Large intestine (tissue), 12 donors: ENCODE measurements at places on chromosomes 2 and 18. TPM values are rescaled to one million over a fixed set of nuclear protein-coding genes. Genes with fewer than 3 reads are reported as not detected.

DNA sequence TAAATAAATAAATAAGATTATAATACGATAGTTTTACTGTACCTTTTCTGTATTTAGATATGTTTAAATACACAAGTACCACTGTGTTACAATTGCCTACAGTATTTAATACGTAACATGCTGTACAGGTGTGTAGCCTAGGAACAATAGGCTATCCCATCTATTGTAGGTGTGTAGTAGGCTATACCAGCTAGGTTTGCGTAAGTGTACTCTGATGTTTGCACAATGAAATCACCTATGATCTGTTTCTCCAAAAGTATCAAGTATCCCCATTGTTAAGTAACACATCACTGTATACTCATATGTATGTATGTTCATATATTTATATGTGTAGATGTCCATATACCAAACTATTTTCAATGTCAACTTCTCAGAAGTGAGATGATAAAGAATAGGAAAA is 118.2 kb upstream of the RND3 start:
- no peak for DNase-seq
- H3K36me3 ChIP-seq: no peaks in the 10 kb centered on the region
- no peak overlapping the region for H3K27ac ChIP-seq
- no peak overlapping the region for H3K4me3 ChIP-seq

DNA sequence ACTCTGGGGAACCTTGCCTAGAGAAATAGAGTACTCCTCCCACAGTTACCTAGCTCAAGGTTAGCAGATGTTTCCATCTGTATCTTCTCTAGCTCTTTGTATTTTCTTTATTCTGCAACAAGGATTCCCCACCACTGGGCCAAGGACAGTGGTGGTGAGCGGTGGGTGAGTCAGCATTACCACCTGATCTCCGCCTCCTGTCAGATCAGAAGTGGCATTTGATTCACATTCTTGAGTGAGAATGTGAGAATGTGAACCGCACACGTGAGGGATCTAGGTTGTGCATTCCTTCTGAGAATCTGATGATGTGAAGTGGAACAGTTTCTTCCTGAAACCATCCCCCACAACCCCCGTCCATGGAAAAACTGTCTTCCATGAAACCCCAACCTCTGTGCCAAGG is 9.0 kb downstream of the EPB41L3 start:
- no peak overlapping the region for H3K4me3 ChIP-seq
- no peaks in the 10 kb centered on the region for H3K27me3 ChIP-seq
- no peak for DNase-seq
- no peaks in the 10 kb centered on the region for H3K4me1 ChIP-seq
- no peak overlapping the region for H3K27ac ChIP-seq

The ADAM23 gene
- polyA plus RNA-seq: 3.3 TPM

The DLGAP1 gene
- 0.69 TPM for polyA plus RNA-seq

The MREG gene
- polyA plus RNA-seq: 5.5 TPM

The FOXD4L1 gene
- polyA plus RNA-seq: 0.07 TPM

- peak overlapping the region; percentile 90 for H3K27ac ChIP-seq
- no peaks in the 10 kb centered on the region for H3K36me3 ChIP-seq
- DNase-seq: no peak
- H3K4me3 ChIP-seq: peak overlapping the region; percentile 57
- H3K4me1 ChIP-seq: peaks cover 6% of the 10 kb centered on the region
These were observed 918 bp downstream of the EIF5B start for GRCh38 chr2:99338029-99338585.

The LRRTM4 gene
- 1.2 TPM for polyA plus RNA-seq

- DNase-seq: no peak
- H3K4me3 ChIP-seq: no peak overlapping the region
- no peaks in the 10 kb centered on the region for H3K4me1 ChIP-seq
- H3K36me3 ChIP-seq: no peaks in the 10 kb centered on the region
These were observed 408.8 kb upstream of the UBE2E3 start for GRCh38 chr2:180571559-180571958.

GRCh38 chr2:144372410-144373080 is 147.4 kb downstream of the ZEB2 start:
- no peak overlapping the region for H3K4me3 ChIP-seq
- H3K4me1 ChIP-seq: no peaks in the 10 kb centered on the region
- no peaks in the 10 kb centered on the region for H3K36me3 ChIP-seq
- peaks cover 3% of the 10 kb centered on the region for H3K27me3 ChIP-seq

The DUSP2 gene
- polyA plus RNA-seq: 4.0 TPM

The SERPINB3 gene
- polyA plus RNA-seq: not detected

The HOXD10 gene
- 0.18 TPM for polyA plus RNA-seq

- peaks cover 99% of the 10 kb centered on the region for H3K27me3 ChIP-seq
- DNase-seq: peak; percentile 49
- no peaks in the 10 kb centered on the region for H3K36me3 ChIP-seq
- peaks cover 26% of the 10 kb centered on the region for H3K4me1 ChIP-seq
These were observed 683 bp downstream of the GBX2 start for GRCh38 chr2:236167297-236168109.

GRCh38 chr2:110977403-110977802 is 143.3 kb upstream of the BCL2L11 start:
- H3K4me3 ChIP-seq: no peak overlapping the region
- no peaks in the 10 kb centered on the region for H3K36me3 ChIP-seq
- no peaks in the 10 kb centered on the region for H3K27me3 ChIP-seq

- no peaks in the 10 kb centered on the region for H3K36me3 ChIP-seq
- H3K27me3 ChIP-seq: no peaks in the 10 kb centered on the region
- DNase-seq: no peak
- no peak overlapping the region for H3K27ac ChIP-seq
- H3K4me1 ChIP-seq: no peaks in the 10 kb centered on the region
- H3K4me3 ChIP-seq: no peak overlapping the region
These were observed 153.4 kb downstream of the ERBB4 start for GRCh38 chr2:212385241-212385640.

The KIAA2012 gene
- polyA plus RNA-seq: 0.28 TPM

GRCh38 chr2:27307287-27307544 is 1.0 kb downstream of the UCN start:
- no peak overlapping the region for H3K27ac ChIP-seq
- peaks cover 15% of the 10 kb centered on the region for H3K36me3 ChIP-seq
- peaks cover 27% of the 10 kb centered on the region for H3K4me1 ChIP-seq
- peaks cover 46% of the 10 kb centered on the region for H3K27me3 ChIP-seq
- no peak overlapping the region for H3K4me3 ChIP-seq
- no peak for DNase-seq

GRCh38 chr2:41329040-41329439 is 718.8 kb upstream of the PKDCC start:
- no peaks in the 10 kb centered on the region for H3K36me3 ChIP-seq
- no peak overlapping the region for H3K4me3 ChIP-seq
- H3K27me3 ChIP-seq: no peaks in the 10 kb centered on the region
- no peak overlapping the region for H3K27ac ChIP-seq
- H3K4me1 ChIP-seq: no peaks in the 10 kb centered on the region
- DNase-seq: no peak

DNA sequence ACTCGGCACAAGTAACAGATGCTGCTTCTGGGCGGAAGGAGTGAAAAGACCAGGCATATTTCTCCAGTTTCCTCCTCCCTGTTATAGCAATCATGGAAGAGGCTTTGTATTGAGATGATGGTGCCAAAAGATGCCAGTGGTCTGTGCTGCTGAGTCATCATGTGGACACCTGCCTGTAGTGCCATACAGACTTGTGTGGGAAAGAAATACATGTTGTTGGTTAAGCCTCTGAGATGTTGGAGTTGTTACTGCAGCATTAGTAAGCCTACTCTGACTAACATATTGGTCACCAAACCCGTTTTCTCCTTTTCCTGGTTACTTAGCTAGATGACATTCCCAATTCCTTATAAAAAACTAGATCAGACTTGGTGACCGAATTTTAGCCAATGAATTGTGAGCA is 356.9 kb downstream of the ZNF521 start:
- H3K4me3 ChIP-seq: no peak overlapping the region
- H3K4me1 ChIP-seq: peaks cover 14% of the 10 kb centered on the region
- no peak overlapping the region for H3K27ac ChIP-seq
- H3K27me3 ChIP-seq: no peaks in the 10 kb centered on the region
- DNase-seq: no peak

DNA sequence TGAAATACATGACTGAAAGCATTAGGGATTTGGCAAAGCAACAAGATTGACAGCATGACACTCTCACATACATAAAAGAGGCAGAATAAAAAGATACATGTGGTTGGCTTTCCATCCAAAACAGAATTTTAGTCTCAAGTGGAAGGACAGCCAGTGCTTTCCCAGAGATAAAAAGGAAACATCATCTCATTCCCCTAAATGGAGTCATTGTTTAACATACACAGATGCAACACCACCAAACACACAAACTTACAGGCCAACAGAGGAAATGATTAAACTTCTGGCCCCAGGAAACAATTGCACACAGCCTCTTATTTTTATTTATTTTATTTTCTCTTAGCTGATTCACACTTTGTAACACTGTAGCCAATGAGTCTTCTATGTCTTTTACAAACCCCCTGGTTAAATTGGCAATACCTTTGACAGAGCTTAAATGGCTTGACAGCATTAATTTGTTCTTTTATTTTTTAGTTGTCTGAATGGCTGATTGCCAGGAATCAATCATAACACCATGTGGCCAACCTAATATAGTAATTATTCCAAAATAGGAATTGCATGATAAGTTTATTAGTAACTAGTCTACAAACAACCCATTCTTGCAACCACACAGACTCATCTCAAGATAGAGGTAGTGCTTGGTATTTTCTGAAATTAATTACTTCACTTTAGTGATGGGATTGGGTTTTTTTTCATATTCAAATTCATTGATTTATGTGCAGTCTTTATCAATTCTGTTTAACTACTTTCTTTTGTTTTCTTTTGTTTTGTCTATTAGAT is 190.5 kb downstream of the RND3 start:
- no peak overlapping the region for H3K27ac ChIP-seq
- no peaks in the 10 kb centered on the region for H3K4me1 ChIP-seq
- H3K27me3 ChIP-seq: no peaks in the 10 kb centered on the region
- DNase-seq: no peak
- no peak overlapping the region for H3K4me3 ChIP-seq
- H3K36me3 ChIP-seq: no peaks in the 10 kb centered on the region

DNA sequence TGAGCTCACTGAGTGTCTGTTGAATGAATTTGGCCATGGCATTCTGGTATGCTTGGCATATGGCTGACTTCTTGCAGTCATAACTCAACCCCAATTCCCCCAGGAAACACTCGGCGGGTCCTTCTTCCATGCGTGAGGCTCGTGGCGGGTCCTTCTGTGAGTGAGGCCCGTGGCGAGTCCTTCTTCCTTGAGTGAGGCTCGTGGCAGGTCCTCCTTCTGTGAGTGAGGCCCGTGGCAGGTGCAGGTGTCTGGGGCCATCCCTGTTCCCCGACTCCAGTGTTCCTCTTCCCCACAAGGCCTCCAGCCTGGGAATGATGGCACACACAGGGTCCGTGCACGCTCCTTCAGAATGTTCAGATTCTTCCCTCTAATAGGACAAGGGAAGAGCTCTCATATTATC is 169.0 kb downstream of the EIPR1 start:
- H3K27me3 ChIP-seq: no peaks in the 10 kb centered on the region
- H3K27ac ChIP-seq: no peak overlapping the region
- H3K36me3 ChIP-seq: peaks cover 11% of the 10 kb centered on the region
- DNase-seq: no peak
- no peaks in the 10 kb centered on the region for H3K4me1 ChIP-seq

GRCh38 chr2:42049221-42050009 is 1.6 kb downstream of the PKDCC start:
- peak overlapping the region; percentile 94 for H3K27ac ChIP-seq
- no peaks in the 10 kb centered on the region for H3K27me3 ChIP-seq
- H3K4me3 ChIP-seq: peak overlapping the region; percentile 96
- H3K4me1 ChIP-seq: peaks cover 51% of the 10 kb centered on the region
- DNase-seq: no peak

- H3K4me3 ChIP-seq: no peak overlapping the region
- H3K27me3 ChIP-seq: no peaks in the 10 kb centered on the region
- peak; percentile 50 for DNase-seq
- H3K36me3 ChIP-seq: peaks cover 10% of the 10 kb centered on the region
- H3K27ac ChIP-seq: peak overlapping the region; percentile 89
- H3K4me1 ChIP-seq: peaks cover 40% of the 10 kb centered on the region
These were observed 6.6 kb downstream of the CFAP221 start for GRCh38 chr2:119550856-119551255.

The UGT1A8 gene
- polyA plus RNA-seq: not detected

DNA sequence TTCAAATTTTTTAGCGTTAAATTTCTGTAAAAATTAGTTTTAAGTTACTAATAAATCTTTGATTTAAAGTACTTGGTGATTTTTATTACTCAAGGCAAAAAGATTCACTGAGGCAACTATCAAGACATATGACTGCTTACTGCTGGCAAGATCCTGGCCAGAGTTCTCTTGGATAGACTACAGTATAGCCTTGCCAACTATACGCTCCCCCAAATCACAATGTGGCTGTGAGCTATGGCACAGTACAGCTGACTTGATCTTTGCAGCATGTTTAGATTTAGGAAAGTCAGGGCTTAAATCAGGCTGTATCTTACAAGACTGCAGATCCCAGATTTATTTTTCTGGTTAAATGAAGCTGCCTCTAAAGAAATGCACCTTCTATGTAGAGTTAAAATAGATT is 26.5 kb downstream of the MSTN start:
- DNase-seq: no peak
- no peak overlapping the region for H3K27ac ChIP-seq
- H3K4me3 ChIP-seq: no peak overlapping the region
- H3K4me1 ChIP-seq: no peaks in the 10 kb centered on the region

DNA sequence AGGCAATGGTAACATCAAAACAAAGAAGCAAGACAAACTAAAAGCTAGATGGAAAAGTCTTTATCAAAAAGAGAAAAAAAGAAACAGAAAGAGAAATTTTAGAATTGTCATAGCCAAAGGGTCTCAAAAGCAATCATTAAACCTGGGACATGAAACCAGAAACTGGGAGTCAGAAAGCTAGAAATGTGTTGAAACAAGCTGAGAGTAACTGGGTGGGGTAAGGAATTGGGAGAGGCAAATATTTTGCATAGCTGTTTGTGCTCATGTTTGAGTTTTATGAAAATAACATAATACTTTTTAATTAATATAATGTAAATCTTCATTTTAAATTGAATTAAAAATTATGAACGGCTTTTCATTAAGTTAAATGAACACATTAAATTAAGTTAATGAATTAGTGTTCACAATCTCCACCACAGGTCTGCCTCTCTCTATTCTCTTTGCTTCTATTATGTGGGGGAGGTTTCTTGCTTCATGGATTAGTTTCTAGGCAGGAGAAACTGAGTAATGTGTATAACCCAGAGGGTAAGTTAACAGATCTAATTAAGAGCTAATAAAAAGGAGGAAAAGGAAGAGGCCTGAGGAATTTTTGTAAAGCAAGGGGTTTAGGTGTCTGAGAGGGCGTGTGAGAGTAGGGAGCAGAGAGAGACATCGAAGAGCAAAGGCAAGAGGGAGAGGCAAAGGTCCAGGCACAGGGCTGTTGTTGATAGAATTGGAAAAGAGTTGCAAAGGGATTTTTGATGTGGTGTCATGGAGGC is 20.0 kb upstream of the SERPINB2 start:
- no peak overlapping the region for H3K4me3 ChIP-seq
- no peak for DNase-seq
- no peaks in the 10 kb centered on the region for H3K27me3 ChIP-seq
